B cell (primary cell): ENCODE measurements at places on chromosomes 7 and 10. TPM values are rescaled to one million over a fixed set of nuclear protein-coding genes. Genes with fewer than 3 reads are reported as not detected.

DNA sequence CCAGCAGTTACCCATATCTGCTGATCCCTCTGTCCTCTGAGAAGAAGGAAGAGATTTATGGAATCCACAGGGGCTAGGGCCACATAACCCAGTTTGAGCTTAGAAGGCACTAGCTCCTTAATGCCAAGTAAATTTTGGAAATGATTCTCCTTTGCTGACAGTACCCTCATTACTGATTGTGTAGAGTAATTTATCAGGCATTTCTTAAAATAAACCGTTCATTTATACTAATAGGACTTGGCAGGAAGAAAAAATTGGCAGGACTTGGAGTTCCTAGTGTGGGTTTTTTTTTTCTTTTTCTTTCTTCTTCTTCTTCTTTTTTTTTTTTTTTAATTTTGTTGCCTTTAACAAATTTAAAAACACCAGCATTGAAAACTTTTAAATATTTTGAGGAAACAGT is 645.7 kb downstream of the SUGCT start:
- no peak for DNase-seq

ENTPD1 gene
- 96.3 and 108 TPM in 2 replicates for total RNA-seq

GRCh38 chr10:13915710-13916109 is 328.9 kb downstream of the PRPF18 start:
- no peak for DNase-seq

MSS51 gene
- total RNA-seq, result 6.3 and 6.4 TPM in 2 replicates
